Stimulated activated CD4-positive, alpha-beta T cell treated with anti-CD3 and anti-CD28 coated beads, Interleukin-12 subunit alpha, Interleukin-12 subunit beta, amount 100 ng/mL, for 4 hours (primary cell): ENCODE measurements at places on chromosomes 11 and 22.

GRCh38 chr11:63573881-63574855 lies 11.0 kb upstream of the PLAAT2 start:
- DNase-seq: no peak

DNA sequence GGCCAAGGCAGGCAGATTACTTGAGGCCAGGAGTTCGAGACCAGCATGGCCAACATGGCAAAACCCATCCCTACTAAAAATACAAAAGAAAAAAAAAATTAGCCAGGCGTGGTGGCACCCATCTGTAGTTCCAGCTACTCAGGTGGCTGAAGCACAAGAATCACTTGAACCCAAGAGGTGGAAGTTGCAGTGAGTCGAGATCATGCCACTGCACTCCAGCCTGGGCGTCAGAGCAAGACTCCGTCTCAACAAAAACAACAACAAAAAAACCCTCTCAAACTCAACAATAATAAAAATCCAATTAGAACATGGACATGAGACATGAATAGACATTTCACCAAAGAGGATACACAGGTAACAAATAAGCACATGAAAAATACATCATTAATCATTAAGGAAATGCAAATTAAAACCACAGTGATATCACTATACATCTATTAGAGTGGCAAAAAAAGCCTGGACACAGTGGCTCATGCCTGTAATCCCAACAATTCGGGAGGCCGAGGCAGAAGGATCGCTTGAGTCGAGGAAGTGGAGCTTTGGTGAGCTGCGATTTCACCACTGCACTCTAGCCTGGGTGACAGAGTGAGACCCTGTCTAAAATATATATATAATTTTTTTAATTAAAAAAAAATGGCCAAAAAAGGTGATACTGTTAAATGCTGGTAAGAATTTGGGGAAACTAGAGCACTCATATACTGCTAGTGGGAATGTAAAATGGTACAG lies 12.7 kb upstream of the SEPTIN5 start:
- DNase-seq: no peak

GRCh38 chr11:76023236-76024068 lies 182.8 kb downstream of the WNT11 start:
- DNase-seq: no peak

GRCh38 chr11:14254533-14255237 lies 104.3 kb downstream of the RRAS2 start:
- no peak for DNase-seq

GRCh38 chr22:31586137-31586920 lies 75.7 kb downstream of the PISD start:
- no peak for DNase-seq

- DNase-seq: no peak
These were observed 28.0 kb downstream of the CHID1 start for GRCh38 chr11:882596-882995.

DNA sequence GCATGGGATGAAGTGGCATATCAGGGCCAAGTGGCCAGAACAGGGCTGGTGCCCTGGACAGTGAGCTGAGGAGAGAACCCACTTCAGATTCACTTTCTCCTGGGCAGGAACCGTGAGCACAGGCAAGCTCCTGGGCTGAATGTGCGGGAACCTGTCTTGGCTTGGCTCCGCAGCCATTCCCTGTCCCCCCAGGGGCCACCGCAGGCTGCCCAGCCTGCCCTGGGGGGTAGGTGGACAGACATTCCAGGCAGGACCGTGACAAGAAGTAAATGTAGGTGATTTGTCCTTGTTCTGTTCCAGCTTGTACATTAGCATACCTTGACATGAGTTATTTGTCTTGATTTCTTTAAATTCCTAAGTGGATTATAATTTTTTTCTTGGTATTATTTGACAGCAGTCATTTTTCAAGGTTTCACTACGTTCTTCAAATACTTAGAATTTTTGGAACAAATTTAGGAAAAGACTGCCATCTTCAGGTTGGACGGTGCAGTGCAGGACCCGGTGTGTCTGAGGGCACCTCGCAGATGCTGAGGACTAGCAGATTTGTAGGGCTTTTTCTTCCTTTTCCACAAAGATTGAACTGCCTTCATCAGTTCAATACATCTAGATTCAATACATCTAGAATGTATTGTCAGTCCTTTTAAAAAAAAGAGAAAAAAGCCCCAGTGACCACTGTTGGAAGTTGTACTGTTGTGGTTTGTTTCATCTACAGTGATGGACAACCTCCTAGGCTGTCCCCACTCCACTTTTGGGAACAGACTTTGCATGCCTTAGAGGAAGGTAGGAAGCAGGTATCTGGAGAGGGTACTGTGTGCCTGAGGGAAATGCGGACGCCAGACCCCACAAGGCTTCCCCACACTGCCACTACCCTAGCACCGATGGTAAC lies 115.1 kb upstream of the RASSF10 start:
- DNase-seq: peak; percentile 48

- no peak for DNase-seq
These were observed 90.0 kb downstream of the BCR start for GRCh38 chr22:23270212-23270733.

- no peak for DNase-seq
These were observed 33.3 kb downstream of the DENND5A start for GRCh38 chr11:9231848-9232177.

- DNase-seq: no peak
These were observed 23.4 kb downstream of the CLPB start for GRCh38 chr11:72410956-72411355.

GRCh38 chr11:26191193-26191592 lies 140.7 kb upstream of the ANO3 start:
- no peak for DNase-seq

GRCh38 chr22:32574411-32574810 lies 99.8 kb downstream of the FBXO7 start:
- DNase-seq: no peak
